ENCODE measurements at places on chromosomes 1 and 21.

GRCh38 chr1:69846267-69846666 lies 278.5 kb downstream of the LRRC7 start:
- no peak for DNase-seq

DNA sequence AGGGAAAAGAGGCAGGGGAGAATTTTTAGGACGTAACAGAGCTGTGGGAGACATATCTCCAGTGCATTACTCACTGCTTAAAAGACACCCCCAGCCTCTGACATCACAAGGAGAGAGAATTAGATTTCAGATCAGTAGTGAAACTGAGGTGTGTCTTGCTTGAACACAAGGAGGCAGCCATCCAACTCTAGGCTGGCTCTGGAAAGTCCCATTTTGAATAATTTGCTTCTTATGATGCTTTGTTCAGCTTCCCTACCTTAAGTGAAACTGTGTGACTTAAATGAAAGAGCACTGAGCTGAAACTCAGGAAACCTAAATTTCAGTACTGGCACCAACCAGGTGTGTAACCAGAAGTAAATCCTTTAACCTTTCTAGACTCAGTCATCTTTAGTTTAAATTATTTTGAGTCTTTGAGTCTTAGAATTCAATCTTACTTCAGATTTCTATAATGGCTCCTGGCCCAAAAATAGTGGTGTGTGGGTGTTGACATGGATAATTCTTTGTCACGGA lies 251.6 kb upstream of the SGIP1 start:
- DNase-seq = no peak

DNA sequence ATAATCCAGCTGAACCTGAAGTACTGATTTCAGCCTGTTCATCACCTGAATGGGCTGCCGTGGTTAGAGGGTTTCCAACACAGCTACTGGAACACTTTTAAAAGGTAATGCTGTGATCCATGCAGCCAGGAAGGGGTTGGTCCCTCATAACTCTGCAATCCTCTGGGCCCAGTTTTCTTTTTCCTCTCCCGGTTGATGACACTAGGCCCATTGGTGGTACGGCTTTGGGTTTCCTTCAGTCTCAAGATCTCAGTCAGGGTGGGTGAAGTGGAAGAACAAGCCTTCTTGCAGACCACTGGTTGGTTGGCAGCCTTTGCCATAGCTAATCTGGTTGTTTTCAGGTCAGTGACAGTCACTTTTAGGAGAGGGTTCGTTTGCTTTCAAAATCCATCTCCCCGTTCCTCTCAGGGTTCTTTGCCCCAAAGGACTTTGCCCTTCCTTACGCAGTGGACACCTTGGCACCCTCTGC lies 502 bp upstream of the SLC35A3 start:
- no peak for DNase-seq

GRCh38 chr1:32142446-32143301 lies 34.8 kb downstream of the KPNA6 start:
- no peak for DNase-seq

DNA sequence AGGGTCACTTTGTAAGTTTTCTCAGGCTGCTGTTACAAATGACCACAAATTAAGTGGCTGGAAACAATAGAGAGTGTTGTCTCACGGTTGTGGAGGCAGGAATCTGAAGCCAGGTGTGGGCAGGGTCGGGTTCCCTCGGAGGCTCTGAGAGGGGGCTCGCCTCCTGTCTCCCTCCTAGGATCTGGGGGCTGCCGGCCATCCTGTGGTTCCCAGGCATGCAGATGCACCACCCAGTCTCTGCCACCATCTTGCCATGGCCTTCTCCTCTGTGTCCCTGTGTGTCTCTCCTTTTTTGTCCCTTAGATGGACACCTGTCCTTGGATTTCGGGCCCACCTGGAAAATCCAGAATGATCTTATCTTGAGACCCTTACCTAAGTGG lies 4.8 kb downstream of the TP73 start:
- DNase-seq = no peak

DNA sequence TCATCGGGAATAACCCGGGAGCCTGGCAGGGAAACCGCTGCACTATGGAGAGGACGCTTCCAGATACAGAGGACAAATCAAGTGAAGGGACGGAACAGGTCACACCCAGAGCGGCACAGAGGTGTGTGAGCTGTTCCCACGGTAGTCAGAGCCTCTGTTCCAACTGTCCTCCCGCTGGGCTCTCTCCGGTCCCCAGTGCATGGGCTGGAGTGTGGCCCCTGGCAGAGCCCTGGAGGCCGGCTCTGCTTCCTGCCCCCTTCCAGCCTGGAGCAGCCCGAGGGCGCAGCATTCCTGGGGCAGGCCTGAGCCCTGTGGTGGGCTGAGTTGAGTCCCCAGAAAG lies 11.9 kb upstream of the ZBTB21 start:
- DNase-seq = no peak

DNA sequence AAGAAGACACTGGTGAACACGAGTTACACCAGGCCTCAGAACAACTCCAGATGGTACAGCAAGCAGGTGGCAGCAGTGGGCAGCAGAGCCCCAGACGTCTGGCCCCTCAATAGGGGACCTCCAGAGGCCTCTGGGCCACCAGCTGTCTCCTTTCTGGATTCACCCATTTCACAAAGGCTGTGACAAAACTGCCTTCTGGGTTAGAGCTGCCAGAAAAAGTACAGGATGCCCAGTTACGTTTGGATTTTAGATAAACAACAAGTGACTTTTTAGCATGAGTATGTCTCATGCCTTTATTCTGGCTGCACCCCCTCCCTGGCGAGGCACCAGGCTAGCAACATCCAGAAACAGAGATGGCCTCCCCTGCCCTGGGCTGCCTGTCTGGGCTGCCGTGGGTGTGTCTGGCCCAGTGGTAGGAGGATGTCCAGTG lies 30.1 kb downstream of the ITPKB start:
- peak; percentile 38 for DNase-seq

DNA sequence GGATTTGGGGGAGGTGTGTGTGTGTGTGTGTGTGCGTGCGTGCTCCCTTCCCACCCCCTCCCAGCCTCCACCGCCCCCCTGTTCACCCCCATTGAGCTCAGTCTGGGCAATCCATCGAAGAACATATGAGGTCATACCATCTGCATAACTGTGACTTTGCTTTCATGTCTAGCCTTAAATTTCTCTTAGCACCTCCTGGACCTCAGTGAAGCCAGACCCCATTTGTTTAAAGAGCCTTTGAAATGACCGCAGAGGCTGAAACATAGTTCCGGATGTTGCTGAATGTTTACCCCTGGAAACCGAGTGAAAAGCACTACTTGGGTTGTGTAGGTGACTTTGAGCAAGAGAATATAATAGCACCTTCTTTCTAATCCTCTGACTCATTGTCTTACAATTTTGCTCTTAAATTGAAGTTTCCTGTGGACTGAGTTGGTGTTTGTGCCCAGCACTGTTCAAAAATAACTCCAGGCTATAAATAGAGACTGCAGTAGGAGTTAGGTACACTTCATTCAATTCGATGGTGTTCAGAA lies 75.4 kb downstream of the UBE4B start:
- no peak for DNase-seq

GRCh38 chr1:54331091-54331772 lies 75.0 kb downstream of the SSBP3 start:
- no peak for DNase-seq

- no peak for DNase-seq
These were observed 13.4 kb downstream of the ENTREP3 start for GRCh38 chr1:155241841-155242264.

DNA sequence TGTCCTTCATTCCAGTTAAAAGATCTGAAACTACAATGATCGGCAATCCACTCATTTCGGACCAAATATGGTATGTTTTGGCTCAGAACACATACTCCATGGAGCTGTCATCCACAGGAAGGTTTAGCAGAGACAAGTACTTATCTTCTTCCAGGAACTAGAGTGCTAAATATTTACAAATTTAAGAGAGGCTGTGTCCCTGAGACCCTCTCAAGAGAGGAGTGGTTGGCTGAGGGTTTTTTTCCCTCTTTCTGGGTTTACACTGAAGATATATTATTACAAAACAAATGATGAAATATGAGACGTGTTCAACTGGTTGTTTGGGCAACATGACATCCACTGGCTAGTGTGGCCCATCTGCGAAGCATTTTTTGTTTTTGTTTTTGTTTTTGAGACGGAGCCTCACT lies 25.9 kb upstream of the NID1 start:
- DNase-seq = no peak

- DNase-seq = no peak
These were observed 33.5 kb downstream of the SUSD4 start for GRCh38 chr1:223330466-223330865.

DNA sequence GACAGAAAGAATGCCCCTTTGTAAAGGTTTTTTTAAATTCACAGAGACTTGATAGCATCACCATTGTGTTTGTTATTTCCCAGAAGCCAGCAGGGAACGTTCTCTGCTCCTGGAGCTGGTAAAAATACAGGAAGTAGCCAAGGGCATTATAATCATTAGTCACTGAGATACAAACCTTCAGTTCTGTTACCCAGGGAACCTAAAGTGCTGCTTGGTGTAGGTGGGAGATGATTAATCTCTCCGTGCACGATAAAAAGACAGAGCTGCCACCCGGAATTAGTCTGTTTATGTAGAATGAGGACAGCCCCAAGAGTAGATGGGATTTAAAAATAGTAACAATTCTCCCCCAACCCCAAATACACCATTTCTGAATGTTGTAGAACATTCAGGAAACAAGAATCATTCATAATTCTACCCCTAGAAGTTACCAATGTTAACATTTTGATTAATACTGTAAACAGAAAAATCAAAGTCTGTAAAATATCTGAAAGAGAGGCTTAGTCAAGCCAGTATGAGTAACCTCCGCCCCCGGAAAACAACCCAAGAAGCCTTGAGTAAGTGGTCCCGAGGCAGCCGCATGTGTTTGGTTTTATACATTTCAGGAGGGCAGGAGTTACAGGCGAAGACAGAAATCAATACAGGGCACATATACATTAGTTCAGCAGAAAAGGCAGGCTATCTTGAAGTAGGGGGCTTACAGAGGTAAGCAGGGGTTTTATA lies 45.3 kb upstream of the CTBS start:
- peak; percentile 21 for DNase-seq

GRCh38 chr1:156052862-156053767 lies 483 bp downstream of the UBQLN4 start:
- peak; percentile 81 for DNase-seq

- DNase-seq = no peak
These were observed 14.9 kb downstream of the FASLG start for GRCh38 chr1:172673761-172674160.

DNA sequence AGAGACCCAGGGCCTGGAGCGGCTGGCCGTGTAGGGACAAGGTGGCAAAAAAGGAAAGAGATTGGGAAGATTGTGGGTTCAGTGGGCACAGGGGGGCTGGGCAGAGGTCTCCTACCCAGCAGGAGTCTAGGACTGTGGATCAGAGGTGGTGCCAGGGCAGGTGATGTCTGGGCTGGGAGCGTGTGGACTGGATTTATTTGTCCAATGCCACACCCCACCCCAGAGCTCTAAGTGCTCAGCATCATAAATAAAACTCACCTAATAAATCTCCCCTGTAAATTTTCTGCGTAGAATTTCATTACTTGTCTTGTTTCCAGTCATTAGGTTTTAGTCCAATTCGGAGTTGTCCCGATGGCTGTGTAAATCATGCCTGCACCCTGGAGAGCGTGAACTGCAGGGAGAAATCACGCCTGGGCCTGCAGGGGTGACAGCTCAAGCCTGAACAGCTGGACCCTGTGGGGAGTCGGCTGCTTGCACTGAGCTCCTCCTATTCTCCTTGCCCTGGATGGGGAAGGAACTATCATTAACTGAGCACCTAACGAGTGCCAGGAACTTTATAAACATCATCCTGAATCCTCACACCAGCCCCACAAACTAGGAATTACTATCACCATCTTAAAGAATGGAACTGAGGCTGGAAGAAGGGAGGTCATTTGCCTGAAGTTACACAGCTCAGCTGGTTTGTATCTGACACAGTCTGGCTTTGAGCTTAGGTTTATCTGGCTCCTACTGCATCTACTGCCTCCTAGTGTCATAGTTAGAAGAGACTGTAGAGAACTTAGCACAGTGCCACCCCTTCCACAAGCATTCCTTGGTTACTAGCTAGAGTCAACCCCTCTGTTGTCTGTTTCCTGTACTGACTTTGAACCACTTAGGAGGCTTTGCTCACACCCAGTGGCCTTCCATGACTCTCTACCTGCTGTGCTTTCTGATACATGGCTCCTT lies 25.0 kb upstream of the POU3F1 start:
- DNase-seq = no peak

DNA sequence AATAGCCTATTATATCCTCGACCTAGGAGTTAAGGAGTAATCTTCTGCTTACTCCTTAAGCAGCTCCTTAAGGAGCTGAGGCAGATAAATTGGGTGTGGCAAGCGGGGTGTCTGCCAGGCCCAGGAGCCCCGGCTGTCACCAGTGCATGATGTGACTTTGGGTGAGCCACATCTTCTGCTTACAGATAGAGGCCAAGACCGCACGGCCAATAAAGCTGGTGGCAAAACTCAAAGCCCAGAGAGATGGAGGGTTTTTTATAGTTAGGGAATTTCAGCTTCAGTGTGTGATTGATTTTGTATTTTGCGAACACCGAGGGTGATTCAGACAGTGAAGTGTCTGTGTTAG lies 9.8 kb downstream of the MX2 start:
- DNase-seq = no peak

DNA sequence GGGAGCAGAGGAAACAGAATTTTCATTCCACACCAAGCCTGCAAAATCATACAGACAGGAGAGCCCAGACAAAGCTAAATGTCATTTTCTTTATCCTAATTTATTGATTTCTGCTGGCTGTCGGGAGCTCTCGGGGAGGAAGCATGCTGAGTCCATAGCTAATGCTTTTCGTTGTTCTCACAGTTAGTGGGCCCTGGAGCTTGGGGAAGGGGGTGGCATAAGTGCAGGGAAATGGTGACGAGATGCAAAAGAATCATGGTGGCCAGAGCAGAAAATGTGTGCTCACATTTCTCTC lies 202.4 kb downstream of the TOMM20 start:
- DNase-seq = no peak

GRCh38 chr1:242405947-242406346 lies 118.5 kb downstream of the PLD5 start:
- no peak for DNase-seq

DNA sequence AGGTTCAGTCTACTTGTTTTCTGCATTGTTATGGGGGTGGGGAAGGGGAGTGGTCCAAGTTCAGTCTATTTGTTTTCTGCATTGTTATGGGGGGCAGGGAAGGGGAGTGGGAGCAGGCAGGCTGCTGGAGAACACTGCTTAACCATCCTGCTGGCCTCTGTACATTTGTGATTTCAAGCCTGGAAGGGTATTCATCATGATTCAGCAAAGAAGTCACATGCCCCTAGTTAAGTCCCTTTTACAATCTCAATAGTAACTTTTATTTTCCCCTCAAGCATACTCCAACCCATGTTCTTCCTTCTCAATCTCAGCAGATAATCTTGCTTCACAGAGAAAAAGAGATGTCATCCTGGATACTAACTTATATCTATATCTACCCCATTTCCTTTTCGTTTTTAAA lies 7.9 kb downstream of the LYST start:
- no peak for DNase-seq

GRCh38 chr1:119893827-119894700 lies 2.3 kb downstream of the ADAM30 start:
- DNase-seq = no peak

- DNase-seq = no peak
These were observed 334.3 kb upstream of the ADAMTS5 start for GRCh38 chr21:27301220-27301619.

- no peak for DNase-seq
These were observed 49.8 kb upstream of the MROH9 start for GRCh38 chr1:170885551-170885950.

All from BE2C (cell line).